ENCODE measurements at places on chromosomes 5 and 9.

GRCh38 chr9:36005891-36006290 lies 30.8 kb upstream of the RECK start:
- no peak for DNase-seq

DNA sequence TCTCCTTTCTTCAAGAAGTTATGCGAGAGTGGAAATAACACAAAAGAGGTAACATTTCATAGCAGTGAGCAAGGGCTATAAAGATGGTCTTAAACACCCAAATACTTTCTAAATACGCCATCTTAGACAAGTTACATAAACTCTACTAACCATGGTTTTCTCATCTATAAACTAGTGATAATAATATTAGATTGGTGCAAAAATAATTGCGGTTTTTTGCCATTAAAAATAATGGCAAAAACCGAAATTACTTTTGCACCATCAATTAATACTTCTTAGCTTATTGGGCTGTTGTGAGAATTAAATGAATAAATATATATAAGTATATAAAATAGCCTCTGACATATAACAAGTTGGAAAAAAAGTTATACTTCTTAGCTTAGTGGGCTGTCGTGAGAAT lies 23.7 kb downstream of the GABRA6 start:
- DNase-seq, result no peak

GRCh38 chr9:133750982-133751649 lies 13.0 kb upstream of the SARDH start:
- DNase-seq, result no peak

DNA sequence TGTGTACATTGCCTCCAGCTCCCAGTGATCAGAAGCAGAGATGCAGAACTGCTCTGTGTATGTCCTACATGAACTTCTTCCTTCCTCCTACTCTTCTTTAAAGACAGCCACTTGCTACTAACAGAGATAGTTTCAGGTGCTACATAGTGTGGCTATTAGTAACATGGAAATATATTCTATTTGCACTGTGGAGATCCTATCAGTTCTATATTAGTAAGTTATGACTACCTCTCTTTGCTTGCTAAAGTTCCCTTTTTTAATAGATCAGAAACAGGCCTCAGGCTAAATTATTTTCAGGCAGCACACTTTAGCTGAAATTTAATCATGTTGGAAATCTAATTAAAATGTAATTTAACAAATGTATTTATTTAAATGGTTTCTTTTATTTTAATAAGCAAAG lies 64.4 kb upstream of the TNFSF8 start:
- DNase-seq, result no peak

GRCh38 chr5:159873680-159874079 lies 42.6 kb upstream of the ADRA1B start:
- DNase-seq, result peak; percentile 18

DNA sequence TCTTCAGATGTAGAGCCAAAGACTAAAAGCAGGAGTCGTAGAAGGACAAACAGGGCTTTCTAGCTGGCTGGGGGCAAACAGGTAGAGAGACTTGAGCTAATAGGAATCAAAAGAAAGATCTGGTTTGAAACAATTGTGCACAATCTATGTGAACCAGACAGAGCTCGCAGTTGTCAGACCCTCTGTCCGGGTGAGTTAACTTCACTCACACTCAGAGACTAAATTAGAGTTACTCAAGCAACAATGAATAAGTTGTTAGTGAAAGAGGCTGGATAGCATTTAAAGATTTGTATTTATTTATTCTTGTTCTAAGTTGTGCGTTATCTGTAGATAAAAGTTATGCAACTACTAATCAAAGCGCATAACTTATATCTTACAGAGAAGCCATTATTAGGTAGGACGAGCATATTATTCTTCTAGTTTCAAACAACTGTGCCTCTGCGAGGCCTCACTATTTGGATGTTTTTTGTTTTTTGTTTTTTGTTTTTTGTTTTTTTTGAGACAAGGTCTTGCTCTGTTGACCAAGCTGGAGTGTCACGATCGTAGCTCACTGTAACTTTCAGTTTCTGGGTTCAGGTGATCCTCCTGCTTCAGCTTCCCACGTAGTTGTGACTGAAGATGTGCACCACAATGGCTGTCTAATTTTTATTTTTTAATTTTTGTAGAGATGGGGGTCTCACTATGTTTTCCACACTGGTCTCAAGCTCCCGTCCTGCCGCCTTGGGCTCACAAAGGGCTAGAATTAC lies 13.2 kb upstream of the LNPEP start:
- no peak for DNase-seq

All from A549 (cell line).